ENCODE measurements at places on chromosomes 12 and 14.

DNA sequence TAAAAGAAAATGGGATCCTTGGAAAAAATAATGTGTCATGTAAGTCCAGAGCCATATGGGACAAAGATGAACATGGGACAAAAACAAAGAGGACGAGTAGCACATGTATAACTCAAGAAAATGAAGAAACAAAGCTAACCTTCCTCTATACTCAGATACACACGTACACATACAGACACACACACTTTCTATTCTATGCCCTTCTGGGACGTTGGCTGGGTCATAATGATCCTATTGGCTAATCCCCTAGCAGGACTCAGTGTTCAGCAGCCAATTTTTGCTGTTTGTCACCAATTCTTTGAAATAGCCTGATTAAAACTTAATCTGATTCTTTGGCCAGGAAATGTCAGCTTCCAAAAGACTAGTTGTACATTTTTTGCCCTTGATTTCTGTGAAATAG, 189.4 kb upstream of the FOXG1 start:
- DNase-seq: no peak

DNA sequence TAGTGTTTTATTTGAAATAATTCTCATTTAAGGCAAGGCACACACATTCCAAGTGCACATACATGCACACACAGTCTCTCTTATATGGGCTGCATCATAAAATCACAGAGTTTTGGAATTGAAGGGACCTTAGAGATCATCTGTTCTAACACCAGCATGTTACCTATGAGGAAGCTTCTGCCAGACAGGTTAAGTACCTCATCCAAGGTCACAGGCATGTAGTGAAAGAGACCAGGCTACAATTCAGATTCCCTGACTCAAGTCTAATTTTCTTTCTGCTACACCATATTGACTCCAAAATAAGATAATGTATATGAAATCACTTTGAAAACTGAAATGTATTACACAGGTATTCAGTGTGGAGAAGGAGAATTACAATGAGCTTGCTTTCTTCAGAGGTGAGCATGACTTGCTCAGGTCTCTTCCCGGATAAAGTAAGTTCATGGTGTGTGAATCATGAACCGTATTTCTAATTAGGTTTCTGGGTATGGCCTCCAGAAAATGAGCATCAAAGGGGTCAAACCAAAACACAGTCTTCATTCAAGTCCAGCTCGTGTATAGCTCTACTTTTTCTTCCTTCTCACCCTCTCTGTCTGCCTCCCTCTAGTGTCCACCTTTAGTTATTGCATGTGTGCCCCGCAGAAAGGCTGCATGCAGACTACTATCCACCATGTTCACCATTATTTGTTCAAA, 411.9 kb downstream of the FUT8 start:
- DNase-seq: peak; percentile 56

DNA sequence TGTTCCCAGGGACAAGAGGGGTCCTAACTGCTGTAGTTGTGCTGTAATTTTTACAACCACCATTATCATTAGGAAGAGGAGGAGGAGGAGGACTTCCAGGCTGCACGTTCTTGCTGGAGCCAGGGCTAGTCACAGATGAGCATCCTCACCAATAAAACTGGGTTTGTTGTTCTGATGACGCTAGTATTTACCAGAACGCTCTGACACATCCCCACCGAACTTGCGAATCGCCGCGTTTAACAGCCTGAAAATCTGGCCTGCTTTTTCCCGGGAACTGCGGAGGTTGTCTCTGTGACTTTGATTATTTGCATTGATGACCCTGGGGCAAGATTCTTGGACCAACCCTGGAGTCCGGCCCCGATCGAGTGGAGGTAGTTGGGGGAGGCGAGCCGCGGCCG, 10.2 kb downstream of the TBX5 start:
- DNase-seq: no peak

DNA sequence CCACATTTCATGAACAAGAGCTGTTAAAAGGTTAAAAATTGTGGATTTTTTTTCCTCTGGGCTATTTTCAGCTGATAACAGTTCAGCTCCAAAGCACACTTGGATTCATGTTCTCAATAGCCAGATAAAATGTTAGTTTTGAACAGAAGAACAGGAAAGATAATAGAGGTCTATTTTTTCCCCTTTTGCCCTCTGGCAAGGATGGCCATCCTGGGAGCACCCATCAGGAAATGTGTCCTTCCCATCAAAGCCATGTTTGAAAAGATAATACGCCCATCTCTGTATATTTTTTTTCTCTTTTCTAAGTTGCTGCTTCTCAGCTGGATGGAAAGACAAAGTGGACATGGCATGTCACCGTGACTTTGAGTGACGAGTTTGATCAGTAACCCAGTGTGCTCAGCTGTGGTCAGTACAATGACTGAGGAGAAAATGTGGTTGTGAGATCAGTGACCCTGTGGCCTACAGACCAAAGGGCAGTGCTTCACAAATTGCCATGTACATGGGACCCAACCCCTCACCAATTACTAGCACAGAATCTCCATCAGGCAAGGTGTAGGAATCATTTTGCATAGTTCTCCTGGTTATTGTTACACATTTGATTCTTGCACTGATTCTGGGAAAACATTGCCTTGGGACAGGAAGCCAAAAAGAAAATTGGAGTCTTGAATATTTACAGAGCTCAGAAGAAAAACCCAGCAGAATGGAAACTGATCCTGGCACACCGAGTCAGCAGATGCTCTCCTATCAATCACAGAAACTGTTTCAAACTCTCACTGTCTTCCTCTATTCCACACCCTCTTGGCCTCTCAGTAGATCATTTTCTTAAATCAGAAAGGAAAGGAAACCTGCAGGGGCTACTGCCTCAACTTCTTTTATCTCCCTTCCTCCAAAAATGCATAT, 64.3 kb downstream of the ANO6 start:
- no peak for DNase-seq

- DNase-seq: peak; percentile 26
These were observed 324.2 kb downstream of the ZFP36L1 start for GRCh38 chr14:68468437-68469207.

DNA sequence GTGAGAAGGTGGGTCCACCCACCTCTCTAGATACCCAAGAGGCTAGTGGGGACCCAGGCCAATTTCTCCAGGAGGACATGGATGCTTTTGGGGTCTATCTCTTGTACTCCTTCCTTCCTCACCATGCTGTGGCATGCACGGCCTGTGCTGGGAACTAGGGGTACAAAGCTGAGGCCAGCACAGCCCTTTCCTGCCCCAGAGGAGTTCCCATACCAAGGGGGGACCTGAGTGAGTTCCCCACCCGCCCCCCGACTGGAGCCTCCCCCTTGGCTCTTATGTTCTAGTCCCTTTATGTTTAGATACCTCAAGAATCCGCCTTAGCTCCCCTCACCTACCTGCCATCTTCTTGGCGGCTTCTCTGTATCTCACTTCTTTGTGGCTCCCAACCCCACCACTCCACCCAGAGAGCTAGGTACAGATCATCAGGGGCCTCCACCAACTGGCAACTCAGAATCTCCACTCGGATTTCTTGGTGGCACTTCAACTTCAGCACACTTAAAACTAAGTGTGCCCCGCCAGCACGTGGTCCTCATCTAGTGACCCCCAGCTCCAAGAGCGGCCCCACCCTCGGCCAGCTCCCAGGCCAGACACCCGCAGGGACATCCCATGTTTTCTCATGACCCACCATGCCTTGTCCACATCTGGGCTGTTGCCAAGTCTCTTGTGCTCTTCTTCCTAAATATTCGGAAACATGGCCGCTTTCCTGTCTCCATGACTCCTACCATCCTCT, 115.2 kb upstream of the RTL1 start:
- DNase-seq: no peak

GRCh38 chr12:103687253-103687652, 100.2 kb downstream of the STAB2 start:
- DNase-seq: no peak

DNA sequence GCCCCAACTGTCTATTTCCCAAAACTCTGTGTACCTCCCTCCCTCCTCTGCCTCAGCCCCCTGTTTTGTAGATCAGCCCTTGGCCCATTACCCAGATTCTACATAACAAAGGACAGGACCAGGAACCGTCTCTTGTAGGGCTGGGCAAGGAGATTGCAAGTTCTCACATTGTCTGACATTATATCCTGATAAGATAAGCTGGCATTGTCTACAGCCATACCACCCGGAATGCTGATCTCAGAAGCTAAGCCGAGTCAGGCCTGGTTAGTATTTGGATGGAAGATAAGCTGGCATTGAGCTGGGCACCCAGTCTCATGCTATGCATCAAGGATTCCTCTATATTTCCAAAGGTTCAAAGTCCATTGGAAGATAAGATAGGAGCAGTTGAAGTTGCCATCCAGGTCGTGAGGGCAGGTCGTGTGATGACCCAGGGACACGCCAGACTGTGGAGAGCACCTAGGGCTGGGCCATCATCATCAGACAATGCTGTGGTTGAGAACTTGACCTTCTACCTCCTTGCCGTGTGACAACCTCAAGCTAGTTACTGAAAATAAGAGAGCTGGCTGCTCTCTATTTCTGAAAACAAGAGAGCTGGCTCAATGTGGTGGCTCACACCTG, 29.5 kb downstream of the PHETA1 start:
- DNase-seq: no peak

DNA sequence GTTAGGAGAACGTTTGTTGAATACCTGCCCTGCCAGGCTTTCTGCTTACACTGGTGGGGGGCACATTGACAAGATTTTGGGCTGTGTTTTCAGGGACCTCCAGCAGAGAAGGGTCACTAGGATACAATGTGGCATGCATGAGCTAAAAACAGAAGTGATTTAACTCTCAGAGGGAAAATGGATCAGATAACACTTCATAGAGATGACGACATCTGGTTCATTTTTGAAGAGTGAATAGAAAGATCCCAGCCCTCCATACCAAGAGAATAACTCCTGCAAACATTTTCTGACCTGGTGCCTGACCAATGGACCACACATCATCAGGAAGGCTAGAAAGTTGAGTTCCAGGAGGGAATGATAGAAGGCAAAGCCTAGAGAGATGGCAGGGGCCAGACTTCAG, 33.7 kb downstream of the CKB start:
- no peak for DNase-seq

DNA sequence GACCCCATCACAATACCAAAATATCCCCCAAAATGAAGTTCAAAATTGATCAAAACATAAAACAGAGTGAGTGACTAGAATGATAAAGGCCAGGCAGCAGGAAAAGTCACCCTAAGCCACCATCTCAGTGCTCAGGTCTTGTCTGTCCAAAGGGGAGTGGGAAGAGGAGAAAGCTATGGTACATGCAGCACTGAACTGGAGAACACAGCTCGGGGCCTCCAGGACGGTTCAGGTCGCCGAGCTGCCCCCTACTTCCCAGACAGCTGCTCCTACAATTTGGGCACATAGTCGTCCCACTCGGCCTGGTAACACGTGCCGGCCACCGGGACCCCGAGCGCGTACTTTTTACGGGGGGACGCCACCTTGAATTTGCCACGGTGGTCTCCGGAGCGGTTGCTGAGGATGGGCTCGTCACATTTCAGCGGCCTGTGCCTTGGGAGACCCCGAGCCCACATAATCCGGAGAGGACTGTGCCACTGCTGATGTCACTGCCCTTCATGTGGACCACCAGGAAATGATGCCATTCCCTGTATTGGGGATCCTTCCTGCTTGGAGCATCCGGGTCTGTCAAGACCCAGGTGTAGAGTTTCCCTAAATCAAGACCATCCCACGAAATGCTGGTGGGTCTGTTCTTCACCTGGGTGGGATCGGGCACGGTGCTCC, 31.6 kb downstream of the AK7 start:
- DNase-seq: no peak

DNA sequence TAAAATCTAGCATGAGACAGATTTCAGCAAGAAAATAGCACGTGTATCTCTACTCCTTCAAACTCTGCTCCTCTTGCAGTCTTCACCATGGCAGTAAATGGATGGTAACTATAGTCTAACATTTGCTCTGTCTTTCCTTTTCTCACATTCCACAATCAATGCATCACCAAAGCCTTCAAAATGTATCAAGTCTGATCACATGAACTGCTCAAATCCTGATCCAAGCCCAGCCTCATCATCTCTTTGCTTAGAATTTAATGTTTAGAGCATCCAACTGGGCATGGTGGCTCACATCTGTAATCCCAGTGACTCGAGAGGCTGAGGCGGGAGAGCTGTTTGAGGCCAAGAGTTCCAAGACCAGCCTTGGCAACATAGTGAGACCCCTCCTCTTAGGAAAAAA, 45.9 kb downstream of the CDK17 start:
- no peak for DNase-seq

- no peak for DNase-seq
These were observed at the start of gene ADGRD1 for GRCh38 chr12:130953771-130954543. TSS of gene ADGRD1 (plus strand) at chr12:130953907. CDS start at chr12:130954466, 559 bp downstream.

- no peak for DNase-seq
These were observed 20.0 kb upstream of the CHST11 start for GRCh38 chr12:104436790-104437189.

DNA sequence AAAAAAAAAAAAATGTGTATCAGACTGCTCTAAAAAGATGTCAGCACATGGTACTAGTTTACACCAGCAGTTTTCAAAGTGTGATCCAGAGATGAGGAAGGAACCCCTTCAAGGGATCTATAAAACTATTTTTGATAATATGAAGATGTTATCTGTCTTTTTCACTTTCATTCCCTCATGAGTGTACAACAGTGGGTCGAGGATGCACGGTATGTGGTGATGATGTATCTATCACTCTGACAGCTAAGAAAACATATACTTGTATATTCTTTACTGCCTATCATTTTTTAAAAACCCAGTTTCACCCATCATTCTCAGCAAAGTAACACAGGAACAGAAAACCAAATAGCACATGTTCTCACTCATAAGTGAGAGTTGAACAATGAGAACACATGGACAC, 12.4 kb downstream of the DUSP16 start:
- no peak for DNase-seq

- DNase-seq: no peak
These were observed 144.7 kb upstream of the BTG1 start for GRCh38 chr12:92290350-92290695.

DNA sequence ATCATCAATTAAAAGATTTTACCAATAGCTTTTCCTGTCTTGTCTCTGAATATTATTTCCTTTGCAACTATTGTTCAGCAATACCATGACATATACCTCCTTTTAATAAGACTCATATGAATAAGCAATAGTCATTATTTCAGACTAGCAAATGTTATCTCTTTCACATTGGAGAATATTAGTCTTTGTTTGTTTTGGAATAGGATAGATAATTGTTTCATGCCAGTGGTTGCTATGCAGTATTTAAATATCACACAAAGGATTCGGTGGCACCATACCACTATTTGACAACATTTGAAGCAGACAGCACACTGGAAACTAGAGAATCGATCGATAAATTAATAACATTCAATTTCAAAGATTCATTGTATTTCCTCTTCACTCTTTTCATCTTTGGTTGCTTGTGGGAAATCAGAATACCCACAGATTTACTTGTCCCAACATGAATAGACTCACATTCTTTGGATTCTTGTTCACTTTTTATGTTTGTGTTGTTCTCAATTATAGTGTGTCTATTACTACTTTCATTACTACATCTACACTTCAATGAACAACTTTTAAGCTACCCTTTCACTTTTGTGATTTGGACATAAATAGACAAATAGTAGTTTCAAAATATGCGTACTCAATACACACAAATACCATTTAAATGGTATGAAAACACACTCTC, 42.7 kb upstream of the TBPL2 start:
- no peak for DNase-seq

GRCh38 chr14:95770777-95771176, 56.9 kb upstream of the TCL1A start:
- DNase-seq: no peak

Data from activated CD8-positive, alpha-beta memory T cell treated with anti-CD3 and anti-CD28 coated beads, Interleukin-2, amount 50 U/mL, for 4 hours (primary cell).